ENCODE measurements at places on chromosomes 16 and 17. TPM values are rescaled to one million over a fixed set of nuclear protein-coding genes. Genes with fewer than 3 reads are reported as not detected.

SLC9A5 gene
- total RNA-seq: 4.5 TPM

- DNase-seq: no peak
Observed at GRCh38 chr17:12667299-12667958, 1.7 kb downstream of the MYOCD start.

- DNase-seq: peak; percentile 20
Observed at GRCh38 chr16:90018652-90019542, at the start of gene DBNDD1. DBNDD1 (minus strand) TSS chr16:90019456; CDS start chr16:90019341, 115 bp downstream.

DNA sequence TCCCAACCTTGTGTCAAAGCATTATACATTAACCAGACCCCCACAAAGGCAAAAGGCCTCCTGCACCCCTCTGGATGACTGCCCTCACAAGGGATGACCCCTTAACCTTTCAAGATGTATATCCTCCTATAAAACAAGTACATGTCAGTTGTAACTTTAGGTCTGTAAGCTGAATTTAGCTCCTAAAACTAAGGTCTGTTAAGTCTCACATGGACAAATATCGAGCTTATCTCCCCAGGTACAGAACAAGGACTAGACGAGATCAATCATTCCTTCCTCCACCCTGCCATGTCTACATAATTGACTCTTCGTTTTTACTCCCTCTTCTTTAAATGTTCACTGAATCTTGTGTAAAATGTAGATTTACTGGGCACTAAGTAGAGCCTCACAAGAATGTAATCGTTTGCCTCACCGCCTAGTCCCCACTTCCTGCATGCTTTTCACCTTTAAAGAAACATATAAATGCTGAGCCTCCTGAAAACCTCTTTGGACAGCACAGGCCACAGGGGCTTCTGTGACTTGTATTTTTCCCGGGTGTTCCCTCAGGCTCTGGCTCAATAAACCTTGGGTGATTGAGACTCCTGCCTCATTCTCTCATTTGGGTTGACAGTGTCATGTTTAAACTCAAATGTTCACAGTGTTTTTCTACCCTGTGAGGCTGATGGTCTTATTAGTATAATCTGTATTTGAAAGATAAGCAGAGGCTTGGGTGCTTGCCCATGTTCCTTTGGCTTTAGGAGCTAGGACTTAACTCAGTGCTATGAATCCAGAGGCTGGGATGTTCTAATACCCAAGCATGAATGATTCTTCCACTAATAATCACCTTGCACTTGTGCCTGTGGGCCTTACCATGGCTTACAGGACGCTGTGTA lies 37.6 kb downstream of the MMD start:
- DNase-seq: no peak

GRCh38 chr16:75687361-75687760 lies 10.6 kb upstream of the CPHXL2 start:
- no peak for DNase-seq

- DNase-seq: peak; percentile 49
Observed at GRCh38 chr17:81923302-81924260, 4.0 kb downstream of the MAFG start.

Measured in activated CD4-positive, alpha-beta T cell treated with anti-CD3 and anti-CD28 coated beads for 36 hours (primary cell).